Fibroblast of skin of left quadriceps (primary cell): ENCODE measurements at places on chromosomes 7 and 10.

- no peak for DNase-seq
Measured at GRCh38 chr7:140423501-140423900, 19.6 kb downstream of the RAB19 start.

DNA sequence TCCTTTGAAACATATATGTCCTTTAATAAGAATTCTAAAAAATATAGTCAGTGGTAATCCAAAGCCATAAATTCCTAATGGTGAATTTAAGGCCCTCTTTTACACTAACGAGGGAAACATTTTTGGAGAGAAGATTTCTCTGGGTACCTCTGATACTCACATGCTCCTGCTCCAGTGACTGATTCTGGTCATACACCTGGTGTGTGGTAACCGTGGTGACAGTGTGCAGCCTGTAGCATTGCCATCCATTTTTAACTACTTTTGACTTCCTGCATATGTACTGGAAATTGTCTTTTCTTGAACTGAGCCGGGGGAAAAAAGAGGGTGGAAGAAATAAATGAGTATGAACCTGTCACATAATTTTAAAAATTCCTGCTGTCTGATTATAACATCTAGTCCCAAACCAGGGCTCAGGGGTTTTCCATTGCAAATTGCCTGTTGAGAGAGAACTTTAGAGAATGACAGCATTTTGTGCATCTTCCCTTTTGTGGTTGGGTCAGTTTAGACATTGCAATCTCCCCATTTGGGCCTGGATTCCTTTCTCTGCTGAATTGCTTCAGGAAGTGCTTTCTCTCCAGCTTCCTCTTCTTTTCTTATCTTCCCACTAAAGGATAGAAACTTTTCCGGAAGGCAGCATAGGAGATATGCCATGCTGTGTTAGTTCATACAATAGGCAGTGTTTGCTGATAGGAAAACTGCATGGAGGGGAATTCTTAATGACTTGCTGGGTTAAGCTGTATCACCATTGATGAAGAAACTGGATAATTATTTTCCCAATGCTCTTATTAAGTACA, 125.5 kb downstream of the GRM3 start:
- no peak for DNase-seq

GRCh38 chr10:119100434-119101238, 3.3 kb upstream of the DENND10 start:
- no peak for DNase-seq

DNA sequence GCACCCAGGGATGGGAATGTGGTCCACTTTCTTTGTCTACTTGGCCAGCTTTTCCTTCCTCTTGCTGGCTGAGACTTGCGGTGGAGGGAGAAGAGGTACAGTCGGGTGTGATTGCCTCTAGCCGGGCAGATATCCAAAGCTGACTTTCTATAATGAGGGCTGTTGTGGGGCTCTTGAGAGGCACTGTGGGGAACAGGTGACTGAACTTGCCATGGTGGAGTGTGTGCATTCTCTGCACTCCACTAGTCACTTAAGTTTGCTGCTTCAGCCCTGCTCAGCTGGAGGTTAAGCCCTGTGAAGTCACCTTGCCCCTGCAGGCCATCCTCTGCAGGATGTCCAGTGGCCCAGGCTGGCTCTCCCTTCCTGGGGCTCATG, 116.6 kb downstream of the AOAH start:
- no peak for DNase-seq

DNA sequence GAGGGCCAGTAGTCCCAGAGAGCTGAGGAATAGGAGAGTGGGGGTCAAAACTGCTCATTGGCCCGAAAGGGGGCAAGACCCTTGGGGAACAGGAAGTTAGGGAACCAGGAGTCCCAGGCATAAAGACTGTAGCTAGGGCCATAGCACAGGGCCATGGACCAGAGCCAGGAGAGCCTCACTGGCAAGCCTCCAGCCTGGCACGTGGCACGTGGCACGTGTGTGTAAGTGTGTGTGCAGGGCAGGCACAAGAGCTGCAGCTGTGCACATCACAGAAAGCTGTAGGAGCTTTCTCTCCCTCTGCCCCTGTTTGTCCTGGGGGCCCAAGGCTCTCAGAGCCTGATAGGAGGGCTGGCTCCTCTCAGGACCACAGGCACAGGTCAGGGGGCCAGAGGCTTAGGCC, 47.8 kb upstream of the SLF2 start:
- DNase-seq = no peak

DNA sequence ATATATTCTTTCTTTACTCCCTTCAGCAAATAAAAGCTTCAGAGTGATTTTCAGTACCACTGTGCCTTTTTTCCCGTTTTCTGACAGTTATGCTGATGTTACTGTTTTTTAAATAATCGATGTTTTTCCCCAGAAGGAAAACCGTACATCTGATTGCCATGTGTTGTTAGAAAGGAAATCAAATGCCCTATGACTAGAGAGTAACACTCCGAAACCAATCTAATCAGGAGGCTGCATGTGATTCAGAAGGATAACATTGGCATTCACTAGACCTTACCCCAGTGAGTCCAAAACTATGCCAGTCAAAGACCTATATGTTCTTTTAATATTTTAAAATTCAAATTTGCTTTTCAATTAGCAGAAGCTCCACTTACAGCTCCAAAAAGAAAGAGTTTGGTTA, 116.3 kb downstream of the TMEM26 start:
- DNase-seq = no peak

- DNase-seq = peak; percentile 31
Measured at GRCh38 chr10:106043863-106044262, 1120.6 kb downstream of the SORCS1 start.

- no peak for DNase-seq
Measured at GRCh38 chr7:91899563-91899962, 19.1 kb upstream of the MTERF1 start.

DNA sequence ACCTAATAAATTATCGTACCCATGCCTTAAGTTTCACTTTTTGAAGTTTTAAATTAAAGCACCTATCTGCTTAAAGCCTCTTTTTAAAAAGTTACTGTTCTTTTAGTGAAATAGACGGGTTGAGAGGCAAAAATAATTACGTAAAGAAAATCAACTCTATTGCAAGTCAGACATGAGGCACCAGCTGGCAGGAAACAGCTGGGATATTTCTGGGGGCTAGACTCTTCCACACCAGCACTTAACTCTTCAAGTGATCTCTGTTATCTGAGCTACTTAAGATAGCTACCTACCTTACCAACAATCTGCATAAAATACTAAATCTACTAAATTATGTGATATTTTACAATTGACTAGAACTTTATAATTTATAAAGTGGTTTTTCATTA, 35.8 kb downstream of the GBF1 start:
- no peak for DNase-seq

DNA sequence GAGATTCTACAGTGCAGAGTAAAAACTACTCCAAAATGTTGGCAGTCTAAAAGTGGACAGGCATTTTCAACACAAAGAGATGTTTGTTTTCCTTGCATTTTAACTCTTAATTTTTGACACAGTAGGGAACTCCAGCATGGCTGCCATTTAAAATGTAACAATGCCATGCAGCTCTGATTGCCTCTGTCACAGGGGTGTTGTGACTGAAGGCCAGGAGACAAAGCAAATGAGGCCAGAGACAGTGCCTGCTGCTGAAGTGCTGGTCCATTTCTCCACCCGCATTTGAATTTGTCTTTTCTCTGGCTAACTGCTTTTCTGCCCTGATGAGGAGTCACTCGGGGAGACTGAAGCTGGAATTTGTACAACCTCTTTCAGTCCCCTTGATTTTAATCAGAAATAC, 710.6 kb upstream of the GALNT17 start:
- DNase-seq = no peak

DNA sequence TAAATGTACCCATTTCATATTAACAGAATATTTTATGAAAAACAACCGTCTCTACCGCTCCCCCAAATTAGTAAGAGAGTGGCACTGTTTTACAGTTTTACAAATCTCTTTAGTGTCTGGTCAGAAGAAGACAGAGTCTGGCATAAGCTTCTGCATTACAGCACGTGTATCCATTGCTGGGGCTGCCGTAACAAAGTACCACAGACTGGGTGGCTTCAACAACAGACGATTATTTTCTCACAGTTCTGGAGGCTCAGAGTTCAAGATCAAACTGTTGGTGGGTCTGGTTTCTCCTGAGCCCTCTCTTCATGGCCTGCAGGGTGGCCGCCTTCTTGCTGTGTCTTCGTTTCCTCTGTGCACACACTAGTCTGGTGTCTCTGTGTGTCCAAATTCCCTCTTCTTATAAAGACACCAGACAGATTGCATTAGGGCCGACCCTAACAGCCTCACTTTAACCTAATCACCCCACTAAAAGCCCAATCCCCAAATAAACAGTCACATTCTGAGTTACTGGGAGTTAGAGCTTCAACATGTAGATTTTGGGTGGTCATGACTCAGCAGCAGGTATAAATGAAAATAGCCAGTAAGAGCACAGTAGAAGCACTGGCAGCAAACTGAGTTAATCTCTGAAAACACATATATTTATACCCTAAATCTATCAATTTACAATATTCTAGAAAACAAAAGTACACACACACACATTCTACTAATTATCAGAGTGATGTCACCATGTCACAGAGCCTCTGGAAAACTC, 4.0 kb upstream of the SPOCK2 start:
- DNase-seq = no peak

- peak; percentile 6 for DNase-seq
Measured at GRCh38 chr7:147658392-147658967, 932.1 kb upstream of the C7orf33 start.
